ENCODE measurements at places on chromosomes 2 and 18. TPM values are rescaled to one million over a fixed set of nuclear protein-coding genes. Genes with fewer than 3 reads are reported as not detected.

BOLL gene
- not detected for total RNA-seq

DNA sequence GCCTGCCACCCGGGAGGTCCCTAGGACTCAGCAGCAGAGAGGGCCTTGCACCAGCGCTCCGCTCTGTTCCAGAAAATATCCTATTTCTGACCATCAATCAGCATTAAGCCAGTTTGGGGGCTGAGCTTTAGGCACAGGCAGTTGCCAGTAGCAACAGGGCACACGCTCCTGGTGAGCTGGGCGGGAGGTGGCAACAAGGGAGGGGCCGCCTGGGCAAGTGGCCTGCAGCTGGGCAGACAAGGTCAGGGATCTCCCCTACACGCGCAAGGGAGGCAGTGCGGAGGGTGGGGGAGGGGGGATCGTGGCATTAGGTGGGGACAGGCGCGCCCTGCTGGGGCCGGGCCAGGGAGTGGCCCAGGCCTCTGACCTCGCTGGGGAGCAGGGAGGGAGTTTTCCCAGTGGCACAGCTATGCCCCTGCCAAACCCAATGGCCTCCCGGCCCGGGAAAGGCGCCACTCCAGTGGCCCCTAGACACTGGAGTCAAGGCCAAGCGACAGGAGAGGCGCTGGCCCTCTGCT, 302.8 kb downstream of the NCKAP5 start:
- no peaks in the 10 kb centered on the region for H3K27me3 ChIP-seq
- H3K4me1 ChIP-seq: no peaks in the 10 kb centered on the region
- no peak for DNase-seq
- H3K4me3 ChIP-seq: no peak overlapping the region
- no peaks in the 10 kb centered on the region for H3K36me3 ChIP-seq

GRCh38 chr2:86301009-86301408, 36.4 kb downstream of the REEP1 start:
- no peak for DNase-seq
- H3K4me1 ChIP-seq: no peaks in the 10 kb centered on the region
- H3K4me3 ChIP-seq: no peak overlapping the region
- H3K36me3 ChIP-seq: no peaks in the 10 kb centered on the region
- no peak overlapping the region for H3K27ac ChIP-seq

GRCh38 chr2:188810586-188810985, 163.6 kb upstream of the COL3A1 start:
- no peak overlapping the region for H3K4me3 ChIP-seq
- H3K27me3 ChIP-seq: no peaks in the 10 kb centered on the region
- no peak for DNase-seq
- H3K4me1 ChIP-seq: no peaks in the 10 kb centered on the region

DNA sequence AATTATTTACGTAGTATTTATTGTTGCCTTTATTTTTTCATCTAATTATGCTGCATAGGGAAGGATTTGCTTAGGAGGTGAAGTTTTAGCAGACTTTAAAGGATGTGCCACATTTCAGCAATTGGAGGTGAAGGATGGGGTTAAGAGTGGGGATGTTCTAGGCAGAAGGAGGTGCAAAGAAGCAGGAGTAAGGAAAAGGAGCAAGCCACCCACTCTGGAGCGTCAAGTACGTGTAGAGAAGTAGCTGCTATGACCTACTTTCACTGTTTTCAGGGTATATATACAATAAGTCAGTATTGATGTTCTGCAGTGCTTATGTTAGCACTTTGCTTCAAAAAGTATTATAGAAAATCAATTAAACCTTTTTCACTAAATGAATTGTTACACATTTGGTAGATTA, 34.4 kb downstream of the ITGAV start:
- no peaks in the 10 kb centered on the region for H3K4me1 ChIP-seq
- no peak for DNase-seq
- H3K27ac ChIP-seq: no peak overlapping the region
- H3K27me3 ChIP-seq: no peaks in the 10 kb centered on the region

FIGN gene
- total RNA-seq: not detected

STK17B gene
- total RNA-seq: 261 TPM

- no peaks in the 10 kb centered on the region for H3K27me3 ChIP-seq
- no peaks in the 10 kb centered on the region for H3K36me3 ChIP-seq
Observed at GRCh38 chr2:223123855-223124610, 72.0 kb downstream of the KCNE4 start.

GRCh38 chr2:225466891-225467604, 67.5 kb downstream of the NYAP2 start:
- H3K27me3 ChIP-seq: no peaks in the 10 kb centered on the region
- no peak overlapping the region for H3K27ac ChIP-seq
- H3K4me3 ChIP-seq: no peak overlapping the region
- H3K36me3 ChIP-seq: no peaks in the 10 kb centered on the region
- DNase-seq: no peak

DNA sequence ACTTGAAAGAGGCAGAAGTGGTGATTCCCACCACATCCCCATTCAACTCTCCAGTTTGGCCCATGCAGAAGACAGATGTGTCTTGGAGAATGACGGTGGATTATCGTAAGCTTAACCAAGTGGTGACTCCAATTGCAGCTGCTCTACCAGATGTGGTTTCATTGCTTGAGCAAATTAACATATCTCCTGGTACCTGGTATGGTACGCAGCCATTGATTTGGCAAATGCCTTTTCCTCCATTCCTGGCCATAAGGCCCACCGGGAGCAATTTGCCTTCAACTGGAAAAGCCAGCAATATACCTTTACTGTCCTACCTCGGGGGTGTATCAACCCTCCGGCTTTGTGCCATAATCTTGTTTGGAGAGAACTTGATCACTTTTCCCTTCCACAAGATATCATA, 411.5 kb upstream of the SMIM21 start:
- H3K27ac ChIP-seq: no peak overlapping the region
- no peaks in the 10 kb centered on the region for H3K4me1 ChIP-seq
- no peaks in the 10 kb centered on the region for H3K36me3 ChIP-seq

- H3K4me1 ChIP-seq: peaks cover 3% of the 10 kb centered on the region
- no peak for DNase-seq
- no peak overlapping the region for H3K27ac ChIP-seq
- no peaks in the 10 kb centered on the region for H3K27me3 ChIP-seq
- H3K4me3 ChIP-seq: no peak overlapping the region
Observed at GRCh38 chr2:233492751-233493150, 73.8 kb downstream of the USP40 start.

GRCh38 chr2:113080134-113080533, 12.4 kb downstream of the IL1F10 start:
- peak; percentile 59 for DNase-seq
- no peaks in the 10 kb centered on the region for H3K36me3 ChIP-seq
- peaks cover 14% of the 10 kb centered on the region for H3K27me3 ChIP-seq
- H3K4me1 ChIP-seq: no peaks in the 10 kb centered on the region

HOXD4 gene
- not detected for total RNA-seq

GPR39 gene
- not detected for total RNA-seq

KLHL29 gene
- total RNA-seq: 3.4 TPM

- no peak for DNase-seq
- no peaks in the 10 kb centered on the region for H3K27me3 ChIP-seq
- no peak overlapping the region for H3K4me3 ChIP-seq
- no peaks in the 10 kb centered on the region for H3K36me3 ChIP-seq
- no peaks in the 10 kb centered on the region for H3K4me1 ChIP-seq
Observed at GRCh38 chr2:223560749-223561435, 41.3 kb downstream of the SCG2 start.

GRCh38 chr2:142869461-142870106, 7.9 kb upstream of the KYNU start:
- H3K27ac ChIP-seq: no peak overlapping the region
- no peak overlapping the region for H3K4me3 ChIP-seq
- DNase-seq: no peak
- no peaks in the 10 kb centered on the region for H3K27me3 ChIP-seq

RESP18 gene
- not detected for total RNA-seq

DNA sequence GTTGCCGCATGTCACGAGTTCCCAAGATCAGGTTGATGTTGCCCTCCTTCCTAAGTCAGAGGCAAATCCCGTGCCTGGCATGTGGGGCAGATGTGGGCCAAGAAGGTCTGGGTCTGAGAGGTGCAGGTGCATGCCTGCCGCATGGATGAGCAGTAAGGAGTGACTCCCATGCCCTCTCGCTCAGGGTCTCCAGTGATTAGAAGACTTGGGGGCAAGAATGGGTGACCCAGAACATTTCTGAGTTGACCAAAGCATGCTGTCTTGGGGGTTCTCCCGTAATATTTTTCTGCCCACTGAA, 120.6 kb upstream of the HDAC4 start:
- no peak for DNase-seq
- no peak overlapping the region for H3K27ac ChIP-seq
- H3K4me1 ChIP-seq: no peaks in the 10 kb centered on the region
- no peaks in the 10 kb centered on the region for H3K36me3 ChIP-seq
- H3K27me3 ChIP-seq: no peaks in the 10 kb centered on the region

- no peak overlapping the region for H3K4me3 ChIP-seq
- no peaks in the 10 kb centered on the region for H3K27me3 ChIP-seq
- no peaks in the 10 kb centered on the region for H3K36me3 ChIP-seq
- no peak for DNase-seq
- H3K4me1 ChIP-seq: no peaks in the 10 kb centered on the region
Observed at GRCh38 chr2:206480161-206480560, 36.8 kb downstream of the ADAM23 start.

KCMF1 gene
- total RNA-seq: 73.1 TPM
